ENCODE measurements at places on chromosomes 7 and 10. TPM values are rescaled to one million over a fixed set of nuclear protein-coding genes. Genes with fewer than 3 reads are reported as not detected.

WDR11 gene
- 29.4 TPM for polyA plus RNA-seq

DNAJB12 gene
- 22.3 TPM for polyA plus RNA-seq

TBRG4 gene
- polyA plus RNA-seq = 41.2 TPM

POMZP3 gene
- polyA plus RNA-seq = 15.9 TPM

SLC13A1 gene
- polyA plus RNA-seq = not detected

FAM25A gene
- not detected for polyA plus RNA-seq

ARL3 gene
- polyA plus RNA-seq = 13.0 TPM

PLAU gene
- polyA plus RNA-seq = 29.4 TPM

PNPLA8 gene
- polyA plus RNA-seq = 24.8 TPM

VAX1 gene
- not detected for polyA plus RNA-seq

ARHGEF35 gene
- 1.2 TPM for polyA plus RNA-seq

OR6V1 gene
- polyA plus RNA-seq = not detected

ZYX gene
- polyA plus RNA-seq = 249 TPM

PDIA4 gene
- 52.7 TPM for polyA plus RNA-seq

- no peak for DNase-seq
Observed at GRCh38 chr10:30229536-30229935, 119.5 kb downstream of the MTPAP start.

- DNase-seq = no peak
Observed at GRCh38 chr10:10533437-10533836, 484.2 kb upstream of the CELF2 start.

- no peak for DNase-seq
Observed at GRCh38 chr10:93149761-93150160, 76.1 kb downstream of the CYP26A1 start.

DNA sequence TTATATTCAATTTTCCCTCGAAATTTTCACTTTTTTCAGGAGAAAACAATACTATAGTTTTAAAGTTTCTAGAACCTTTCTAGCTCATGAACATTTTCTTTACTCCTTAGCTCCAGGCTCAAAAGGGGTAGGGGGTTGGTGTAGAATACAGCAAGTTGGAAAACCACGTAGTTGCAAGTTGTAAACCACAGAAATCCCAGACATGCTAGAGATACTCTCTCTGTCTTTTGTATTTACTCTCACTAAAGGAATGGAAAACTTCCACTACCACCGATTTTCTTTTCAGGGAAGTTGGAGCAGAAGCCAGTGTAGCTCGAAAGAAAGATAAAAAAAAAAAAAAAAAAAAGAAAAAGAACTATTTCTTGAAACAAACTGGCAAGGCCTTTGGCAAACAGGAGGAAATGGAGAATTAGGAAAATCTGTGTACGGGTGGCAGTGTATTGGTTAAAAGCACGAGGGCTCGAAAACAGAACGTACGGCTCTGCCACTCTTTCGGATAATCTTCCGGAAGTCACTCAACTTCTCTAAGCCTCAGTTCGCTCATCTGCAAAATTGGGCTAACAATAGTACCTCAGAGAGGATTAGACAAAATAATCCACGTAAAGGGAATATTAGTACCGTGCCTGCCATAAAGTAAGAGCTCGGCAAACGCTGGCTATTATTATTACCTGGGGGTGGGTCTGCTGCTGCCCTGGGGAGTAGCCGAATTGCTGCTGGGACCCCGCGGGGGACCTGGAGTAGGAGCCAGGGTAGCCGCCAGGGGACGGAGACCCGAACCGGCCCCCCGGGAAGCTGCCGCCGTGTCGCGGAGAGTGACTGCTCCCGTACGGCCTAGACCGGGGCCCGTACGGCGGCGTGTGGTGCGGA is 628 bp downstream of the MPLKIP start:
- no peak for DNase-seq

- DNase-seq = no peak
Observed at GRCh38 chr7:133983685-133984419, 143.3 kb upstream of the LRGUK start.

DNA sequence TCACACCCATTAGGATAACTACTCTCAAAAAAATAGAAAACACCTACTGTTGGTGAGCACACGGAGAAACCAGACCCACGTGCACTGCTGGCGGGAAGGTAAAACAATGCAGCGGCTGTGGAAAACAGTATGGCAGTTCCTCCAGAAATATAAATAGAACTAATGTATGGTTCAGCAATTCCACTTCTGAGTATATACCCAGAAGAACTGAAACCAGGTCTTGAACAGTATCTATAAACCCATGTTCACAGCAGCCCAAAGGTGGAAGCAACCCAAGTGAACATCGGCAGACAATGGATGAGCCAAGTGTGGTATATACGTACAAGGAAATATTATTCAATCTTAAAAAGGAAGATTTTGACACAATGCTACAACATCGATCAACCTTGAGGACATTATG is 164.7 kb downstream of the ZMYND11 start:
- DNase-seq = no peak

- DNase-seq = no peak
Observed at GRCh38 chr7:68417002-68417401, 1181.3 kb upstream of the AUTS2 start.

DNA sequence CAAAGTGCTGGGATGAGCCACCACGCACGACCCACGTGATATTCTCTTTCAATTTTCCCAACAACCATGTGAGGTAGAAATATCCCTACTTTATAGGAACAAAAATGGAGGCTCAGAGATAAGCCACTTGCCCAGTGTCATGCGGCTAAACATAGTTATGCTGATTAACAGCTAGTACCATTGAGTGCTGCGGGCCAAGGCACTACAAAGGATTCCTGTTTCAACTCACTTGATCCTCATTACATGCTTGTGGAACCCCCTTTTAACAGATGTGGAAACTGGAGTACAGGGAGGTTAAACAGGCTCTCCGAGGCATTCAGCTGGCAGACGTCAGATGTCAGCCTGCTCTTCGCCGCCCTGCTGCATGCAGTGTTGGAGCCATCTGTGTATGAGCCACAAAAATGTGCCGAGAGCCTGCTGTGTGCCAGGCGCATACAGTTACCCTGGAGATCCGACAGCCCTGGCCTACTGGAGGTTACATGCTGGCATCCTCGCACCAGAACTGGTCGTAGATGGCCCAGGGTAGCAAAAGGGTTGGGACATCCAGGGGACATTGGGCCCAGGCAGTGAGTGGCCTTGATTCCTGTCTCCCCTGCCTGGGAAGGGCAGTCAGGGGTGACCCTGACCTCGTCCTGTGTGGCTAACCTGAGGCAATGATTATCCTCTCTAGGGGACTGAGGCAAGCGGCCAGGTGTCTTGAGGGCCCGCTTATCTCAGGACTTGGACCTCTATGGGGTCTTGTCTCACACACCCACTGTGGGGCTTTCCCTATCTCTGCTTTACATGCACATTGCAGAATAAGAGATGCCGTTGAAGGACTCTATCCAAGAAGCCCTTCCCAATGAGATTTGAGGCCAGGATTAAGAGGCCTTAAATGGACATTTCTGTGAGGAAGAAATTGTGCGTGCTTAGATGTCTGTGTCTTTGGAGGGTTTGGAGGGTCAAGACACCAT is 18.5 kb upstream of the SRGN start:
- no peak for DNase-seq

DNA sequence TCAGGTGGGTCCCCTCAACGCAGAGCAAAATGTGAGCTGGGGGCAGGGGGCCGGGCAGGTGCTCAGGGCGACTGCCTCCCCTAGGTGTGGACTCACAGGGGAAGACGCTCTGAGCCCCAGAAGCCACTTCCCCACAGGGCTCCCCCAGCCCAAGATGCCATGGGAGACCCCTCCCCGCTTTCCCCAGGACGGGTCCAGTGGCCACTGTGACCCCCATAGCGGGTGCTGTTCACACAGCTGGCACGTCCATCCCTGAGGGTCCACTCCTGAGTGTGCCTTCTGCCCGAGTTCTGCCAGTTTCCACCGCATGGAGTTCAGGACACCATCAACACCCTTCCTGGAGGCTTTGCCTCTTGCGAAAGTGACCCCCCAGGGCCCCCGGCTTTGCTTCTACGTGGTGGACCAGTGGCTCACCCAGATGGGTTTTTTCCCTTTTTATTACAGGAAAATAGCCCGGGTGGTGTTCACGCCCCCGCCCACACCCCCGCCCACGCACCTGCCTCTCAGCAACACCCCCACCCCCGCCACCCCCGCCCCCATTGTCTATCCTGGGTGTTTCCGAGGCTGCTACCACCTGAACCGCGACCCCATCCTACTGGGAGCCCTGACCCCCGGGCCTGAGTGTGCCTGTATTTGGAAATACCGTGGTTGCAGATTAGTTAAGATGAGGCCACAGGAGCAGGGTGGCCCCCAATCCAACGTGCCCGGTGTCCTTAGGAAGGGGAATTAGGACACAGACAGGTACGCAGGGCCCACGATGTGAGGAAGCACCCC is 32.0 kb downstream of the ADAP1 start:
- no peak for DNase-seq

GRCh38 chr7:90858546-90858945 is 262.4 kb downstream of the CDK14 start:
- DNase-seq = no peak

DNA sequence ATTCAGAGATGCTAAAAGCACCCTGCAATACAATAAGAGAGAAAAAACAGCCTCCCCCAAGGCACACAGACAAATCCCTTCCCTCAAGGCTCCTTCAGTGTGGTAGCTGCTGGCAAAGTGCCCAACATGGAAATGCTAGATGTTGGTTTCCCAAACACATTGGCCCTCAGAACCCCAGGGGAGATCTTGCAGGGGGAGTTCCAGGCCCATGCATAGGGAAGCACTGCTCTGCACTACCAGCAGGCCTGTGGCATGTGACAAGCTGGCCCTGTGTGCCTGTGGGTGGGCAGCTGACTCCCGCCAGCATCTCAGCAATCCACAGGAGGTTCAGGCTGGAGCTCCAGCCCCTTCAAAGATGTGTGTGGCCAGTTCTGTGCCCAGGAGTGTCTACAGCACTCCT is 16.8 kb upstream of the CSGALNACT2 start:
- no peak for DNase-seq

DNA sequence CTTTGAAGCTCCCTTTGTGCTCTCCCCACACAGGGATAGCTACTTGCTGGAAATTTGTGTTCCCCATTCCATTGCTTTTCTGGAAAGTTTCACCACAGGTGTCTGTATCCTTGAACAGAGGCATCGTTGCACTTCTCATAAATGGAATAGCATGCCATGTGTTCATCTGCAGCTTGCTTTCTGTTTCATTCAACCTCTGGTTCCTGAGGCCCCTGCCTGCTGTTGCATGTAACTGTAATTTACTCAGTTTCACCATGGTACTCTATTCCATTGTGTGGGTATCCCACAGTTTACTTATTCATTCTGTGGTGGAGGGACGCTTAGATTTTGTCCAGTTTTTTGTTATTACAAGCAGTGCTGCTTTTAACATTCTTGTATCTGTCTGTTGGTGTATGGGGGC is 32.0 kb downstream of the EEPD1 start:
- no peak for DNase-seq

DNA sequence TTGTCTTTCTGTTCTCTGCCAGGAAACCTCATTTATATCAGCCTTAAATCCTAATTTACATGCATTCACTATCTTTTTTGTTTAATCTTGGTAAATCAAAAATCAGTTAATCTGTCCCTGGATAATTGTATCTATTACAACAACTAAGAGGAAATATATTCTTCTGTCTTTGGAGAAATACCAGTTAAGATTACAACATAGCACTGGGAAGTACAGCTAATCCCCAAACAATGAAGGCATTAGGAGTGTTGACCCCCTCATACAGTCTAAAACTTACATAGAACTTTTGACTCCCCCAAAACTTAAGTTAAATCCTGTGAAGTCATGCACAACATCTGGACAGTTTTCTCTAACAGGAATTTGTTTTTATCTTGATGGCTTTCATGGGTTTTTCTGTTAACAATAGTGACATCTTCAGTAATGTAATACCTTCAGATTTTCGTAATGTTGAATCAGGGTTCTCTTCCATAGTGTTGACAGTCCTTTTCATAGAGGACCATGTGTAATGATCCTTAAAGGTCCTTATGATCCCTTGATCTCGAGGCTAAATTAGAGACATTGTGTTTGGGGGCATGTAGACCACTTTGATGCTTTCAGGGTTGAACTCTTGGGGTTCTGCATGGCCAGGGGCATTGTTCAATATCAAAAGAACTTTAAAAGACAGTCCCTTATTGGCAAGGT is 24.1 kb upstream of the ABCC2 start:
- DNase-seq = no peak

- DNase-seq = no peak
Observed at GRCh38 chr7:151003572-151003971, 12.8 kb downstream of the NOS3 start.

GRCh38 chr7:68014031-68014736 is 1017.6 kb downstream of the TYW1 start:
- DNase-seq = no peak

DNA sequence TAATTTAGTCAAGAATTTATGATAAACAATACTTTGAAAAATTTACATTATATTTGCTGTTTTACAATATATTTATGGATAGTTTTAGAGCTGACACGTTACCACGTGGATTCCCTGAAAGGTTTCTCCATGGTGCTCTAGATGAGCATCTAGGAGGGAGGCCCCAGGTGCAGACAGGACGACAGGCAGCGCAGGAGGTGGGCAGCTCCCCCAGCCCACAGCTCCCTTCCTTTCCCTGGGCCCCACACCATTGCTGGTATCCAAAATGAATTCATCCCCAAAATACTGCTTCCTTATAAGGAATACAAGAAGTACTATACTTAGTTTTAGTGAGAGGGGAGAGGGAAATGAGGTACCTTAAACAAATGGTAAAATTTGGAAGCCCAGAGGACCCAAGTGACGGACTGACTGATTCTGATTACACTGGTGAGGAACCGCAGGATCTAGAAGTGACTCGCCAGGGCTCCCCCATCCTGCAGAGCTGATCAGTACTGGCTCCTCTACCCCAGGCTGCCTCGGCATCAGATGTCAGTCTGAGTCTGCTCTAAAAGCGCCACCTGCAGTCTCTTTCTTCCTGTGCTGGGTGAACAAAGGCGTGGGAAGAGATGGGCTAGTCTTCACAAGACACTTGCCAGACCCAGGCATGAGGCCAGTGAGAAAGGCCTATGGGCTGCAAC is 89.2 kb downstream of the DLG5 start:
- DNase-seq = no peak

DNA sequence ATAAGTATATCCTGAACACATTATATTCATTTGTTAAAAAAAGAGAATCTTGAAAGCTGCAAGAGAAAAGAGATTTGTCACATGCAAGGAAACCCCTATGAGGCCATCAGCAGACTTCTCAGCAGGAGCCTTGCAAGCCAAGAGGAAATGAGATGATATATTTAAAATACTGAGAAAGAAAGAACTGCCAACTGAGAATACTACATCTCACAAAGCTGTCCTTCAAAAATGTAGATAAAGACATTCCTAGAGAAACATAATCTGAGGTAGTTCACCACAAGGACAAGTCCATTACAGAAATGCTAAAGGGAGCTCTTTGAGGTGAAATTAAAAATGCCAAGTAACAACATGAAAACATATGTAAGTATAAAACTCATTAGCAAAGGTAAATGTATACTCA is 224.4 kb upstream of the MBL2 start:
- no peak for DNase-seq

- DNase-seq = no peak
Observed at GRCh38 chr10:33211106-33211878, 123.2 kb downstream of the NRP1 start.

GRCh38 chr10:16910793-16911164 is 93.6 kb upstream of the RSU1 start:
- no peak for DNase-seq

All from forelimb muscle (tissue), 1 donor.